SK-N-SH (cell line): ENCODE measurements at places on chromosomes 1 and 21. TPM values are rescaled to one million over a fixed set of nuclear protein-coding genes. Genes with fewer than 3 reads are reported as not detected.
A peak's percentile ranks its signal among the peaks of the same experiment; 100 is the strongest.

DNA sequence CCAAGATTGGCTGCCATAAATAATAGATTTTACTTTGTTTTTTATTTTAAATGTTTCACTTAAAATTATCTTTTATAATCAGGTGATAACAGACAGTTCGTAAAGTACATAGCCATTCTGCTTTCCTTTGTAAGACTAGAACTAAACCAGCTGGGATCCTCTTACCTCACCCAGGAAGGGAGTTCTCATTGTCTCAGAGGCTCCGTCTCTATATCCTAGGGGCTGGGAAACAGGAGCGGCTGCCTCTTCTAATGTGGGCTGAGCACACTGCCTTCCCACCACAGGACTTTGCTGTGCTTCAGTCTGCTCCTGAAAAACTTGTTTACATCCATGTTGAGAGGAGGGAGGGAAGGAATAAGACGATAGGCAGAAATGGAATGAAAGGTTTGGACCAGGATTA lies 45.6 kb upstream of the PGD start:
- DNase-seq: no peak

- no peak for DNase-seq
These were observed 69.9 kb downstream of the NAV1 start for GRCh38 chr1:201608635-201609395.

The HPCA gene
- polyA plus RNA-seq: not detected in 2 replicates

The CDK18 gene
- 2.5 and 3.1 TPM in 2 replicates for polyA plus RNA-seq

GRCh38 chr1:166395729-166396128 lies 228.9 kb upstream of the FAM78B start:
- no peak for DNase-seq

DNA sequence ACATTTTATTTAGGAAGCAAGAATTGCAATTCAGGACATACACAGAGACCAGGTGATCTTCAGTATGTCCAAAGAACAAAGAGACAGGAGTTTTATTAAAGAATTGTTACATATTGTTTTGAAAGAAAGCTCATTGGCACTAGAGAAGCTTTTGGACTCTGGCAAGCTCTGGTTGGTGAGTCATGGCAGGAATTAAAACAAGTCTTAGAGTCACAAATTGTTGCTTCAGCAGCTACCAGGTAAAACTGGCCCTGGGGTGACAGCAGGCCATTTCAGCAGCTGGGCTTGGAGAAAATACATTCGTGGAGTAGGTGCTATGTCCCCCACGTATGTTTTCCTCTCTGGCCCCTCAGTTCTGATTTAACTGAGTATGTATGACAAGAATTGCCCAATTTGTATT lies 58.8 kb downstream of the MAP3K21 start:
- DNase-seq: no peak

The SPRR2A gene
- not detected in 2 replicates for polyA plus RNA-seq

GRCh38 chr21:36330904-36331303 lies 10.9 kb downstream of the MORC3 start:
- DNase-seq: peak; percentile 61

GRCh38 chr1:213244664-213245091 lies 193.6 kb downstream of the RPS6KC1 start:
- peak; percentile 16 for DNase-seq
